A673 (cell line): ENCODE measurements at places on chromosomes 6 and 20. TPM values are rescaled to one million over a fixed set of nuclear protein-coding genes. Genes with fewer than 3 reads are reported as not detected.
A peak's percentile ranks its signal among the peaks of the same experiment; 100 is the strongest.

- DNase-seq = no peak
These were observed 46.9 kb downstream of the OGFRL1 start for GRCh38 chr6:71335544-71335943.

Gene SIRPB2
- 3.1 and 4.0 TPM in 2 replicates for total RNA-seq

Gene PRSS35
- 112 and 131 TPM in 2 replicates for total RNA-seq

GRCh38 chr6:134849920-134850447 lies 99.9 kb downstream of the ALDH8A1 start:
- DNase-seq = no peak

Gene SMLR1
- total RNA-seq = not detected in 2 replicates

Gene GSTA2
- not detected in 2 replicates for total RNA-seq

Gene PMEPA1
- total RNA-seq = 9.7 and 10.4 TPM in 2 replicates

DNA sequence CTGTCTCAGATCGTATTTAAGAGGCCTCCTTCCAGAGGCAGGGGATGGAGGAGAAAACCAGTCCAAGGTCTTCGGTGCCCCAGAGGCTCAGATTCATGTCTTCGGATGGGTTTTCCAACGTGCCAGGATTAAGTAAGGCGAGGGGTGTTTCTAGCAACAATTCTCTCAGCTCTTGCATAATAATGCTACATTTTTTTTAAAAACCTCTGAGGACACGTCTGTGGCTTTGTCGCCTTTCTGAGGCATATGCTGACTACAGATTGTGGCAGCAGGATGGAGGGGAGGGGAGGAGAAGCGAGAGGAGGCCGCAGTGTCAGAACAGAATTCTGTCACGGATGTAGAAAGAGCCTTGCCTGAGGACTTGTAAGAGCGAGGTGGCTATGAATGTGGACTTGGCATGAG lies 17.7 kb upstream of the CCDC167 start:
- DNase-seq = no peak

DNA sequence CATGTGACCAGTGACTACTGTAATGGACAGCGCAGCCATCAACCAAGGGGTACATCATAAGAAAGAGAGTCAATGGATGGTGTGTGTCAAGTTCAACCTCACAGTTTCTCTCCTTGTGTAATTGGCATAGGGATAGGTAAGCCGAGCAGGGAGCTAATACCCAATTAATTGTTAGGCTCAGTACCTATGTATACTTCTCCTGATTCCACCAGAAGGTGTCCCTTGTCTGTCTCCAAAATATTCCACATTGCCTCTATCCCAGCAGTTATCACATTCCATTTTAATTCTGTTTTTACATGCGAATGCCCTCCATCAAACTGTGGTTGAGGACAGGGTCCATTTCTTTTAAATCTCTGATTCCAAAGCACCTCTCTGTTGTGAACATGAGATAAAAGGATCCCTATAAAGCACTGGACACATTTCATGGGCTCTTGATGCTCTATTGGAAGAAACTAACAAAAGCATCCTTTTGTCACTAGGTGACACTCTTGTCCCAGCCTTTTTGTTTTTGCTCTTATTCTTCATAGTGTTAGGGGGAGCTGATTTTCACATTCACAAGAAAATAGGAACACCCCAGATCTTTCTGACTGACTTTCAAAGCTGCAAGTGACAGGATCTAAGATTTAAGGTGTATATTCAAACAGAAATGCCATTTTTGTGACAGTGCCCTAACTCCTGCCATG lies 38.9 kb downstream of the FBXO9 start:
- DNase-seq = peak; percentile 25

Gene IL17F
- not detected in 2 replicates for total RNA-seq

DNA sequence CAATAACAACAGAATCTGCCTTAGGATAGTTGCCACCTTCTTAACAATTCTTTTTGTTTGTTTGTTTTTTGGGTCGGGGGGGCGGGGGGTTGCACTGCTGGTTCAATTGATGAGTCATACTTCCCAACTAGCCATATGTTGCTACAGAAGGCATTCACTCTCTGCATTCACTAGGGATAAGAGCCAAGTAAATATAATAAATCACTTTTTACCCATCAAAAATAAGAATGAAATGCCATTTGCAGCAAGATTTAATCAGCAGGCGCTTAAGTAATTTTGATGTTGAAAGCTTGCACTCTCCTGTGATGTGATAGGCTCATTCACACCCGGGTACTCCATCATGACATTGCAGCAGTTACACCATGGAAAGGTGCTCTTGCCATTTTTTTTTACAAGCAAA lies 209.8 kb downstream of the HIVEP2 start:
- DNase-seq = peak; percentile 28

Gene SSTR4
- total RNA-seq = not detected in 2 replicates

- no peak for DNase-seq
These were observed 4.5 kb downstream of the CPNE5 start for GRCh38 chr6:36834576-36835341.

- no peak for DNase-seq
These were observed 97.9 kb downstream of the ANKRD60 start for GRCh38 chr20:58130581-58130980.

Gene GUCA1A
- total RNA-seq = not detected in 2 replicates

DNA sequence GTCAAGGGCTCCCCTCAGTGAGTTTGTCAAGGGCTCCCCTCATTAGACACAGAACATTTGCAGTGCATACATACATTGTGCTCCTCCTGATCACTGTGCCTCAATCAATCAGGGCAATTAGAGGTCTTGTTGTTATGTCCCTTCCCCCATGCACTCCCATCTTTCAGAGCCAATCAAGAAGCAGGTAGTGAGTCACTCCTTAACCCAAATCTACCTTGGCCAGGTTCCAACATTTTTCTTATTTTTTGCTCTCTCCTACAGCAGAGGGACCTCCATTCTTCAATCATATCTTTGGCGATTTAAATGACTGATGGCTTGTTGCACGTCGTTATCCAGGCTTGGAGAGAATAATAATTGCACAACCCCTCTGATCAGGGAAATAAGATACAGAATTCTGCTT lies 409.9 kb upstream of the SPTLC3 start:
- DNase-seq = no peak

DNA sequence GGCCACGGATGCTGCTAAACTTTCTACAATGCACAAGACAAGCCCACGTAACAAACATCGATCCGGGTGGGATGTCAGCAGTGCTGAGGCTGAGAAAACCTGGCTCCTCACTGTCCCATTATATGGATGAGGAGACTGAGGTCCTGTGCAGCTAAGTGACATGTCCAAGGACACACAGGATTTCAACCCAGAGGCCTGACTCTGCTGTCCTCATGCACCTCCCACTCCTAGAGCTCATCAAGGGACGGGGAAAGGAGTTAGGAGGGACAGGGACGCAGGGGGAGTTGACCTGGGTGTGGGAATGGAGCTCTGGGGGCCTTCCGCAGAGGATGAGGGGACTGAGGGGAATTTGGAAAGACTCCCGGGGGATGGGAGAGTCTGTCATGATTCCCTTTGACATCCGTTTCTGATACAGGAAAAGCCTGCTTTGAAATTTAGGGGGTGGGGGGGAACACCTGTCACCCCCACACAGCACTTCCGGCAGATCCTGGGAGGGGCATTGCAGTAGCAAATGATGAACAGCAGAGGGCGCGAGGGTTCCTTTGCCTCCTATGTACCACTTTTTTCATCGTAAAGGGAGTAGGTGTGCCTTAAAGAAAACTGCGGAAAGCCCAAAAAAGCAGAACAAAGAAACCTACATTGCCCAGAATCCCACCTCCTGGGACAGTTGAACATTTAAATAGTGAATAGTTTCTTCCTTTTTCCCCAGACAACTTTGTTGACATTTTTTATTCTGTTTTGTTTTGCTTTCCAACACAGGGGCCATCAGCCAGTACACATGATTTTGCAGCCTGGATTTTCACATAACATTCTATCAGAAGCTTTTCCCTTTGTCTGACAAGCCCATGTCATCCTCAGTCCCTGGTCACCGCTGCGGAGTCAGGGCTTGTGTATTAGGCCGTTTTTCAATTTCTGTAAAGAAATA lies 48.6 kb downstream of the SLC2A10 start:
- DNase-seq = peak; percentile 60

DNA sequence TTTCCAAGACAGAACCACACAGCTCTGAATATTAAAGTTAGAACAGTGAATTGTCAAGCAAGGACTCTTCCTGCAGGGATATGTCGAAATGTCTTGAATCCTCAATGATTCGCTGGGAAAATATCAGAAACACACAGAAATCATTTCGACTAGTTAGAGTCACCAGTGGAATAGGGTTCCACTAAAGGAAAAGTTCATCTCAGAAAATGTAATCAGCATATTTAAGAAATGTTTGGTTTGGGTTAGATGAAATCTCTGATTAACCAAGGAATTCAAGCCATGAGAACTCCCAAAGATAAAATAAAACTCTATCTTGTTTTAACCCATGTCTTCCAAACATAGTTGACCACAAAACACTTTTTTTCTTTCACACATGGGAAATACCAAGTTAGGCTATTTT lies 621.0 kb upstream of the NRSN1 start:
- DNase-seq = no peak

- DNase-seq = no peak
These were observed 26.6 kb upstream of the SRSF6 start for GRCh38 chr20:43431134-43431519.

GRCh38 chr6:145713773-145714172 lies 21.5 kb downstream of the EPM2A start:
- DNase-seq = no peak

DNA sequence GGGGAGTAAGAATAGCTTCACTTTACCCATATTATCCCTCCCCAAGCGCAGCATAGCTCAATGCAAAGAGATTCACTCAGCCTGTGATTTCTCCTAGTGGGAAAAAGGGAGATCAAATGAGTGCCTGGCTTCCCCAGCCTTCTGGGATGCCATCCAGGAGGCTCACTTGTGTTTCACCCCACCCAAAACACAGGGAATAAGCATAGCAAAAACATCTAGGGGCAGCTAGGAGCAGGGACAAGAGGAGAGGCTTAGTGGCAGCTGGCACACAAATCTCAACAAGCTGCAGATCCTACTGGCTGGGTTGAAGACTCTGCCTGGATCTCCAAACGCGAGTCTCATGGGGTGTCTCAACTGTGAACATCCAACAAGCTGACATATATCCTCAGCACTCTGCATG lies 715.8 kb downstream of the RNF144B start:
- no peak for DNase-seq

GRCh38 chr20:32224463-32224862 lies 16.8 kb downstream of the POFUT1 start:
- no peak for DNase-seq

Gene ISM1
- 0.11 TPM in 1 of 2 replicates, not detected in the other for total RNA-seq

Gene VNN1
- total RNA-seq = not detected in 2 replicates

GRCh38 chr20:21618759-21619416 lies 86.6 kb upstream of the PAX1 start:
- no peak for DNase-seq

DNA sequence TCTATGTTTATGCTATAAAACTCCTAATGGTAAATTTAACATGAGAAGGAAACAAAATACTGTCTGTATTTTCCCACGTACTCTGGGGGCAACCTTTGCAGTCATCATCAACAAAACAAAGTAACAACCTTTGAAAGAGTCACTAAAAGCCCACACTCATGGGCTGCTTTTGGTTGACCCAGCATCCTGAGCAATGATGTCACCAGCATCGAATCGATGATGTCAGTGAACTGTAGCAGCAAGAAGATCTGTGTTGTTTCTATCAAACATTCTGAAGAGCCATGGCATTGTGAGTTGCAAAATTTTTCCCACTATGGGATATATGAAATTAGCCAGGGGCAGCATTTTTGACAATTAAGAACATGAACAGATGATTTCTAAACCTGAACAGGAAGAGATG lies 300.1 kb downstream of the HIVEP2 start:
- DNase-seq = no peak

Gene DOP1A
- total RNA-seq = 25.1 and 31.9 TPM in 2 replicates

GRCh38 chr6:126788861-126789365 lies 329.6 kb upstream of the RSPO3 start:
- peak; percentile 91 for DNase-seq

- DNase-seq = peak; percentile 22
These were observed 192.5 kb downstream of the TTLL2 start for GRCh38 chr6:167517254-167517916.

DNA sequence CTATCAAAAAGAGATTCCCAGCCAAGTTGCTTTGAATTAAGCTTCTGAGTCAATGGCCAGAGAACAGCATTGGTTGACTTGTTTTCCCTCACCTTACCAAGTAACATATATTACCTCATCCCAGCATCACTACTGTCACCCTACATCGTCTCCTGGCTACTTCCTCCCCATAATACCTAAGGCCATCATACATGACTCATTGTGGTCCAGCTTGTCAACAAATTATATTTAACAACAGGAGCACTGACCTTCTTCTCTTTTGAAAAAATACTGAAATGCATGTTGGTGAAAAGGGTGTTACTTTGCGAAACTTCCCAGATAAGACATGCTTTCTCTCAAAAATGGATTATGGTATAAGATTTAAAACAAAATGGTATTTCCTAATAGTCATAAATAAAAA lies 106.9 kb downstream of the TBX18 start:
- no peak for DNase-seq

DNA sequence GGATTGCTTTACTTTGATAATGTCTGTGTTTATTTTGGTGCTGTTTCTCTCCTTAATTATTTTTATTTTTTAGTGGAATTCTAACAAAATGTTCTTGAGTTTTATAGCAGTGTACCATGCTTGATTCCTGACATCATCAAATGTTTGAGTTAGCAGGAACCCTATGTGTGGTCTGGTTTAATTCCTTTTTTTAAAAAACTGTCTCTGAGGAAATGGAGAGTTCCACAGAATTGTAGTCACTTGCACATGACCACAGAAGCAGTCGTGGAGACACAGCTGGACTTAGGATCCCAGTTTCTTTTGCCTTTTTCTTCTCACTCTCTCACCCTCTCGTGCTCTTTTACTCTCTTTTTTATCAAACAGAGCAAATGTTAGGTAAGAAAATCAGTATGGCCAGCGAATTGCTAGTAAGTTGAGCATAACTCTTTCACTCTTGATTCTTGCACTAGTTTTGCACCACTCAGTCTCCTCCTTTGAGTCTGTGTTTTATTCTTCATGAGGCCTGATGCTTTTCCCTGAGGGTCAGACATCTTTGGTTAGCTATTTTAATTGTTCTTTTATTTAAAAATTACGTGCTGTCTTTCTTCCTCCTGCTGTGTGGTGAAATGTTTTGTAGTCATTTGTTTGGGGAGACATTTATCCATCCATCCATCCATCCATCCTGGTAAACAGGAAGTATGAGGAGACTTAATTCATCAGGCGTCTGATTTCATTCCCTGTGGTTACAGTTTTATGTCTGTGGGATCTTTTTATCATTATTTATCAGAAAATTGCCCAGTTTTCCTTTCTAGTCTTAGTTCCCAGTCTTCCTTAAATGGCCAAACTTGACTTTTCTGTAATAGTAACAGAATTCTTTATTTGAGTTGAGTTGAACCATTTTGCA lies 83.0 kb downstream of the SCAF8 start:
- peak; percentile 14 for DNase-seq

GRCh38 chr6:22300273-22300998 lies 3.6 kb upstream of the PRL start:
- DNase-seq = no peak

DNA sequence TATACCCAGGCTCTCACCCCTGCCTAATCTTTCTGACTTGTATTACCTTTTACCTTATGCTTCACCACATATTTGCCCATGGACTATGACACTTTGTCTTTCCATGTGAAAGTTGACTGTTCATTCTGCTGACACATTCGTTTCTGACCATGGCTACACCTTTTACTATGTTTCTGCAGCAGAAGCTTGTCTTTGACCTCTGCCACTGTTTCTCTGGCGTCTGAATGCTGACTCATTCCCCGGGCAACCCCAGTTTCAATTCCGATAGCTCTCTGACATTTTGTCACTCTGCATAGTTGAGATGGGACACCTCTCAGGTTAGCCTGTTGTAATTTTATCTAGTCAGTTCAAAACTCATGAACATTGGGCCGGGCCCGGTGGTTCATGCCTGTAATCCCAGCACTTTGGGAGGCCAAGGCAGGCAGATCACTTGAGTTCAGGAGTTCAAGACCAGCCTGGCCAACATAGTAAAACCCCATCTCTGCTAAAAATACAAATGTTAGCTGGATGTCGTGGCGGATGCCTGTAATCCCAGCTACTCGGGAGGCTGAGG lies 50.7 kb downstream of the SLC26A8 start:
- no peak for DNase-seq
